ENCODE measurements at places on chromosomes 5 and 9. TPM values are rescaled to one million over a fixed set of nuclear protein-coding genes. Genes with fewer than 3 reads are reported as not detected.

The NFX1 gene
- total RNA-seq, result 21.7 TPM

DNA sequence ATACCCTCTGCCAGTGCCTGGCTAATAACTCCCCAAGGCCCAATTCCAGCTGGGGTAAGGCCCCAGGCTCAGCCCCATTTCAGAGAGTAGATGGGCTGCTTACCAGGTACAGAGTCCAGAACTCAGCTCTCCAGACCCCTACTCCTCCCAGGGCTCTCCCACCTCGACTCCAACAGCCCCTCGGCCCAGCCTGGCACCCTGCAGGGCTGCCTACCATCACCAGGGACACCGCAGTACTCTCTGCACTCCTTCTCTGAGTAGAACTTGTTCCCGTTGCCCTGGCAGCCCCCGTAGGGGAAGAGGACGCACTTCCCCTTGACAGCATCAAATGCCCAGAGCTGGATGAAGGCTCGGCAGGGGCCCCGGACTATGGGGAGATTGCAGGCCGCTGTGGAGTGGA lies 17.4 kb downstream of the AMBP start:
- DNase-seq, result no peak

DNA sequence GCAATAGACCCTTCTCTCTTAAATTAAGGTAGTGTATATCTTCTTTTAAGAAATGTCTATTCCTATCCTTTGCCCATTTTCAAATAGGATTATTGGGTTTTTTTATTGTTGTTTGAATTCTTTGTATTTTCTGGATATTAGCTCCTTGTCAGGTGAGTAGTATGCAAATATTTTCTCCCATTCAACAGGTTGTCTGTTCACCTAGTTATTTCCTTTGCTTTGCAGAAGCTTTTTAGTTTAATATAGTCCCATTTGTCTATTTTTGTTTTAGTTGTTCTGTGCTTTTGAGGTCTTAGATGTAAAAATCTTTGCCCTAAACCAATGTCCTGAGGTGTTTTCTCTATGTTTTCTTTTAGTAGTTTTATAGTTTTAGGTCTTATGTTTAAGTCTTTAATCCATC lies 104.7 kb downstream of the CWC27 start:
- no peak for DNase-seq

The PCDHAC2 gene
- 5.1 TPM for total RNA-seq

The RORB gene
- total RNA-seq, result not detected

- DNase-seq, result peak; percentile 6
Observed at GRCh38 chr5:30690931-30691330, 502.6 kb upstream of the CDH6 start.

- DNase-seq, result no peak
Observed at GRCh38 chr5:158413122-158413680, 554.3 kb upstream of the CLINT1 start.

The SLC1A3 gene
- not detected for total RNA-seq
